Common myeloid progenitor, CD34-positive (primary cell): ENCODE measurements at places on chromosomes 16 and 17.

- peak; percentile 66 for DNase-seq
Observed at GRCh38 chr16:66961065-66961744, at the start of gene CES3. Gene CES3, plus strand, starts transcription at chr16:66961266. Its CDS starts 42 bp downstream, at chr16:66961308.

GRCh38 chr17:38637951-38638350, 32.2 kb upstream of the SRCIN1 start:
- DNase-seq: no peak

DNA sequence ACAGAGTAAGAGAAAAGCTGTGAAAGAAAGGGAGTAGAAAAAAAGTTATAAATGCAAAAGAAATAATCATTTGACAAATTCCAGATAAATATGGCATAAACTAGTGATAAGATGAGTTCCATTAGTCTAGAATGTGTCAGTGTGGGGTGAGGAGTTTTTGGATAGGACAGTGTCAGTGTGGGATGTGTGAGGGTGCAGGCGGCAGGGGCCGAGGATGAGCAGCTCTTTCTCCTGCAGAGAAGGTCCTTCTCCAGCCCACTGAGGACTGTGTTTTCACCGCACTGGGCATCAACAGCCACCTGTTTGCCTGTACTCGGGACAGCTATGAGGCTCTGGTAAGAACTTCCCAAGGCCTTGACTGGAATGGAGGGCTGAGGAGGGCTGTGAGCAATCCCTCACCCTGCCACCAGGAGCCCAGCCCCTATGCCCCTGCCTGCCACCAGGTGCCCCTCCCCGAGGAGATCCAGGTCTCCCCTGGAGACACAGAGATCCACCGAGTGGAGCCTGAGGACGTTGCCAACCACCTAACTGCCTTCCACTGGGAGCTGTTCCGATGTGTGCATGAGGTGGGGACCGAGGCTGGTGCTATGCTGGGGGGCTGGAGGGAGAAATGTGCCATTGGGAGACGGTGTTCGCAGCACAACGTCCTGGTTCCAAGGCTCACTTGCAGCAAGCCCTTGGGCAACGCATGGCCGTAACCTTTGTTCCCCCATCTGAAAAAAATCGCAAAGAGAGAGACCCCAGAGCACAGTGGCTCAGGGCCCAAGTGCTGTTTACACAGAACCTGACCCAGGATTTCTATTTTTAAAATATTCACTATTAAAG, 13.1 kb downstream of the RAPGEFL1 start:
- DNase-seq: peak; percentile 79

GRCh38 chr16:80806927-80807340, 2.5 kb upstream of the CDYL2 start:
- DNase-seq: peak; percentile 99

DNA sequence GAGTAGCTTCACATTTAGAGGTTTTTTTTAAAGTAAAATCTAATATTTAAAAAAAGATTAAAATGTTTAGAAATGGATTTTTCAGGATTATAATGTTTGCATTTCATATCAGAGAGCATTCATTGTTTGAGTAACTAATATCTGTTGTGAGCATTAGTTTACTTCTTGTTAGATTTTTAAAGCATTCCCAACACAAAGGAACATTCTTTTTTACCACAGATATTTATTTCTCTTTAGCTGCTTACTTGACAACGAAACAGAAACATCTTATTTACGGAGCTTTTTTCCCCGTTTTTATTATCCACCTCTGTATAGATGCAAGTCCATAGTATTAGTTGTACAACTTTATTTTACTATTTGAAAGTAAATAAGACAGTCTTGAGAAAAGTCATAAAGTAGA, 53.0 kb downstream of the NFAT5 start:
- DNase-seq: no peak

DNA sequence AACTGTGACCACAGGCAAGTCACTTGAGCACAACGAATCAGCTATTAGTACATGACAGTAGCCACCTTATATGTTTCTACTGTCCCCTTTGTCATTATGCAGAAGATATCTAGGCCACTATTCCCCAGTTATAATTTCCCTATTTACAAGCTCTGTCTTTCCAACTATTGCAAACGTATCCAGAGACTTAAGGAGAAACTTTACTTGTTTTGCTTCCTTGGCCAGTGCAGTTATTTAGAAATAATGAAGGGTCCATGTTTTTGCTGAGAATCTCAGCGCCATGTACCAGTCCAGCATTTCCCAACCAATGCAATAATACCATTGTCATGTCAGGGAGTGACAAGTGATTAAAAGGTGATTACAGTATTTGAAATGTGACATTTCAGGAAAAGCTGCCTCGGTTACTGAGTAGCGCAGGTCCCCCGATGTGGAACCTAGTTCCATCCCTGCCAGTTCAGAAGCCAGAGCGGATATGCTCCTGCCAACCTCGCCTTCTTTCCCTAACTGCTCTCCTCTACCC, 743 bp downstream of the ZNF624 start:
- no peak for DNase-seq

DNA sequence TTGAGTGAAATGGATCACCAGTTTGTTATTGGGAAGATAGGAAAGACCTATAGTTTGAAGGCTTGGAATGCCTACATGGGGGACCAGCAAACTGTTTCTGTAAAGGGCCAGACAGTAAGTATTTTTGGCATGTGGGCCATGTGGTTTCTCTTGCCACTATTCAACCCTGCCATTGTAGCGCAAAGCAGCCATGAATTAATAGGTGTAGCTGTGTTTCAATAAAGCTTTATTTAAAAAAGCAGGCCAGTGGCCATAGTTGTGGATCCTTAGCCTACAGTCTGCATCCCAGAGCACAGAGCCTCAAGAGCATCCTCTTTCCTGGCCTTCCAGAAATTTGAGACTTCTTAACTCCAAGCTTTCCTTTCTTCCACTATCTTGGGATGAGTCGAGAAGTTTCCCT, 29.3 kb downstream of the ABAT start:
- DNase-seq: no peak

DNA sequence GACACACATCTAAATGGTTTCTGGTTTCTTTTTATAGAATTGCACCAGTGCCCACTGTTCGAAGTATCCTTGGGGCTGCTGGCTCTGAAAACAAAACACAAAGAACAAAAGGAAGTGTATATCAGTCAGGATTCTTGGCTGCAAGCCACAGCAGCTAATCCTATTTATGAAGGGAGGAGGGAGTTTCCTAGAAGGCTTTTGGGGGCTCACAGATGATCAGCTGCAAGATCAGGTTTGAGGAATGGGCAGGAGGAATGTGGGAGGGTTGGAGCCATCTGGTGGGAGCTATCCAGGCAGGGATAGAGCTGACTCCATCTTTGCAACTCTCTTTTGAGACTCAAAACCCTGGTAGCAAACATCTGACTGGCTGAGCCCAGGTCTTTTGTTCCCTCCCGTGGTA, 118.3 kb upstream of the EEF2KMT start:
- DNase-seq: no peak

- DNase-seq: no peak
Observed at GRCh38 chr17:68544111-68544915, 32.1 kb downstream of the PRKAR1A start.

DNA sequence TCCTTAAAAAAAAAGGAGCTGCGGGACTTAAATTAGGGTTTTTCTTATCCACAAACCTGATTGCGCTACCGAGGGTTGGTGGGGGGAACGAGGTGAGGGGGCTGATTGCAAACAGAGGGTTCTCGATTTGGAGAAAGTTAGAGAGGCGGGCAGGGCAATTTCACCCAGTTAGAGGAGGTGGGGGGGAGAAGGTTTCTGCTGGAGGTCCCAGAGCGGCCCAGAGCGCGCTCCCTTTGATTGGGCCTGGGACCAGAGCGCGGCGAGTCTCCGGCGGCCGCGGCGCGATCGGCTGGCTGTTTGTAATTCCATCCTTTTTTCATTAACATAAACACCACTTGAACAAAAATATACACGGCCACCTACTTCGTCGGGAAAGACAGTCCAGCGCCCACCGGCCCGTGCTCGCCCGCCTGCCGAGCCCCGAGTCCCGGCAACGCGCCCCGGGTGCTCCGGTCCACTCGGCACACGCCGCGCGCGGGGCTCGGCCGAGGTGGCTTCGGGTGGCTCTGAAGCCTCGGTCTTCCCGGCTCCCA, 13.3 kb upstream of the FOXF1 start:
- no peak for DNase-seq

DNA sequence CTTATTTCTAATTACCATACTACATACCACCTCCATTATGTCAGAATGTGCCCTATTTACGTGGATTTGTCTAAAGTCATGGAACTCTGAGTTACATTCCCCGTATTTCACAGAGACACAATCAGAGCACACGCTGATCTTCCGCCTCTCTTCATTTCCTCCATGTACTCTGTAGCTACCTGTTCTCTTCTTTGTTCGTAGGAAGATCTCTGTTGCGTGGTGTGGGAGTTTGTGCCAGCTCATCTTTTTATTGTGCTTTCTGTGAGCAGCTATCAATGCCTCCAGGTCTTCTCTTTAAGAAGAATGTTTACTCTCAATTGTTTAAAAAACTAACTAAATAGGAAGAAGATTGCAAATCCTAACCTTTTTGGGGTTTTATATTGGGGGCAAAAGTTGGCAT, 26.9 kb downstream of the NLRC5 start:
- no peak for DNase-seq

DNA sequence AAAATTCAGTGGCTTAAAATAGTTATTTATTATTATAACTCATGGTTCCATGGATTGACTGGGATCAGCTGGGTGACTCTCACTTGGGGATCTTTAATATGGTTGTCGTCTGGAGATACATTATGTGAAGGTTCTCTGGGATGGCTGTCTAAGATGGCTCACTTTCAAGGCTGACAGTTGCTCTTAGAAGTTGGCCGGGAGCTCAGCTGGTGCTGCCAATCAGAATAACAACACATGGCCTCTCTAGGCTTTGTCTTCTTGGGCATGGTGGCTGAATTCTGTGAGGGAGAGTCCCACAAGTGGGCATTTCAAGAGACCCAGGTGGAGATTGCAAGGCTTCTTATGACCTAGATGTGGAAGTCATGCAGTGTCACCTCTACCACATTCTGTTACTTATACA, 269.7 kb downstream of the CA10 start:
- DNase-seq: no peak

DNA sequence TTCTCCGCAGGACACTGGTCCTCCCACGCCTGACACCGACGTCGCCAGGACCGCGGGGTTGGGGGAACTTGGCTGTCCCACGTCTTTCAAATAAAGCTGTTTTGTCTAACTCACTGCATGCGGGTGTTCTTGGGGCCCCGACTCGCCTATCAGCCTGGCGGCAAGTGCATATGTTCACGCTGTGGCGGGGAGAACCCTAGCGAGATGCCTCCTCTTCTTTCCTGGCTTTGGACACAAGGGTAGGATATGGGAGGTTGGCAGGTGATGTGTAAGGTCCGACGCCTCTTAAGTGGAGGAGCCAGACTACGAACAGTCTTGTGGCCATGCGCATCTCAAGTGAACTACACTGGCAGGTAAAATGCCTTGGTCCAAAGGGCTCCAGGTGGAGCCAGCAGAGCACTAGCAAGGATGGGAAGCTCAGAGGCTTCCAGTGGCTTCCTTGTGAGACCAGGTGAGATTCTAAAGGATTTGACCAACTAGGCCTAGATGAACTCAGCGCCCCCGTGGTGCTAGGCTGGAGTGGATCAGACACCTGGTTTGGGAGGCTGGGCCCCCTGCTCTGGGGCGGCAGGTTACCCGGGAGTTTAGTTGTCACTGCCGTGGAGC, 873 bp upstream of the RPS2 start:
- DNase-seq: no peak

GRCh38 chr16:27772093-27772825, 222.3 kb downstream of the KATNIP start:
- DNase-seq: no peak

- peak; percentile 84 for DNase-seq
Observed at GRCh38 chr17:48051706-48052486, 3.7 kb downstream of the NFE2L1 start.

GRCh38 chr16:57471852-57472664, 9.6 kb downstream of the POLR2C start:
- DNase-seq: no peak

GRCh38 chr16:85652431-85653221, 36.1 kb downstream of the GINS2 start:
- peak; percentile 61 for DNase-seq

GRCh38 chr16:17476414-17477259, 5.9 kb upstream of the XYLT1 start:
- peak; percentile 69 for DNase-seq

- DNase-seq: peak; percentile 54
Observed at GRCh38 chr17:2259769-2260536, 43.6 kb downstream of the SMG6 start.

GRCh38 chr16:87306516-87306915, 10.7 kb downstream of the C16orf95 start:
- no peak for DNase-seq

DNA sequence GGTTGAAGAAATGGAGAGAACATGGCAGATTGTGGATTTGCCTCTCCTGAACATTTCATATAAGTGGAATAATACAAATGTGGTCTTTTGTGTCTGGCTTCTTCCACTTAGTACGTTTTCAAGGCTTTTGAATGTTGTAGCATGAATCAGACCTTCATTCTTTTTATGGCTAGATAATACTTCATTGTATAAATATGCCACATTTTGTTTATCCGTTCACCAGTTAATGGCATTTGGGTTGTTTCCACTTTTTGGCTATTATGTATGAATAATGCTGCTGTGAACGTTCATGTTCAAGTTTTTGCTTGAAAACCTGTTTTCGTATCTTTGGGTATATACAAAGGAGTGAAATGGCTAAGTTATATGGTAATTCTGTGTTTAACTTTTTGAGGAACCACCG, 130.4 kb downstream of the TANC2 start:
- DNase-seq: no peak

GRCh38 chr16:23857256-23857880, 21.6 kb downstream of the PRKCB start:
- no peak for DNase-seq

- DNase-seq: peak; percentile 86
Observed at GRCh38 chr16:81873843-81874752, 95.0 kb downstream of the PLCG2 start.

DNA sequence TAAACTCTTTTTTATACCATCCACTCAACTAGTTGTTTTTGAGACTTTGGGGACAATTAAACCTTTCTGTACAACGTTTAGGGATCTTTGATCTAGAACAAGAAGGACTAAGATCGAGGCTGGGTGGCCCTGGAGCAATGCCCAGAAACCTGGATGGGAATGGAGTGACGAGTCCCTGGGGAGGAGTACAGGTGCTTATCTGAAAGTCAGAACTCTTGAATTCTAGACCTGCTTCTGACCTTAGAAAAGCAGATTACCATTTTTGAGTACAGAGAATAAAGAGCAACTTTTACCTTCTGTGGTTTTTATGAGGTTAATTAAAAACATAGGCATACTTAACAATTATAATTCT, 17.8 kb downstream of the UBE2Z start:
- DNase-seq: no peak

DNA sequence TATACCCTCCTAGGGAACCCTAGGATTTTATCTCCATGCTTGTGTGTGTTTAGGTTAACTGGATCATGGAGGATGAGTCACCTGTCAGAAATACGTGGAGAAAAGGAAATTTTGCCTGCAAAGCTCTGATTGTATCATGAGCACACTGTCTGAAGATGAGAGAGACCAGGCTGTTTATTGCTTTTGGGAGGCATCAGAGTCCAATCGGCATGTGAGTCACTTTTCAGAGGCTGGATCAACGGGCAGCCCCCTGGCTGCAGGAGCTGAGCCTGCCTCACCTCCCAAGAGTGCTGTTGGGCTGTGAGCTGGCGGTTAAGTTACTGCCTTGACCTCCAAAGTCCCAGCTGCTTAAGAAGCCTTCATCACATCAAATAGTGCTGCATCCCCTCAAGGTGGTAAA, 41.5 kb upstream of the MED9 start:
- no peak for DNase-seq
